ENCODE measurements at places on chromosomes 12 and 14.

DNA sequence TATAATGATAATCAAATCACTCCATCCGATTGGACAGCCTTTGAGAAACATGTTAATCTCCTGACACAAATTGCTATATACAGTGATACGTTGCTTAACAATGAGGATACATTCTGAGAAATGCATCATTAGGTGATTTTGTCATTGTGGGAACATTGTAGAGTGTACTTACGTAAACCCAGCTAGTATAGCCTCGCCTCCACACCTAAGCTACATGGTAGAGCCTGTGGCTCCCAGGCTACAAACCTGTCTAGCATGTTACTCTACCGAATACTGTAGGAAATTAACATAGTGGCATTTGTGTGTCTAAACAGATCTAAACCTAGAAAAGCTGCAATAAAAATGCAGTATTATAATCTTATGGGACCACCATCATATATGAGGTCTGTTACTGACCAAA lies 128.6 kb upstream of the PWP1 start:
- DNase-seq, result no peak

DNA sequence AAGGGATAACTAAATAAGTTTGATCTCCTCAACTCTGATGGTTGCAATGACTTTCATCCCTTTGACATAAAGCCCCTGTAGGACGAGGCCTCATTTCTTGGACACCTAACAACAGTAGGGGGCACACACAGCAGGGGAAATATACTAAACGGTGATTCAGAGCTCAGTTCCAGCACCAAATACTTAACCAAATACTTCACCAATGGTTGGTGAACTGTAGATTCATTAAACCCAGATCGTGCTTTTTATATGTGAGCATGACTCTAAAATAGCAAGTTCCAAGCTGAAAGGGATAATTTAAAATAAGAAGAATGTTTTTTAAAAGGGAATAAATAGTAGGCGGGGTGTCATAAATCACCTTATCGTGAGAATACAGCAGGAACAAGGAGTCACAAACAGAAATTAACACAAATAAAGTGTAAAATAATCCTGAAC lies 53.2 kb downstream of the ATG2B start:
- DNase-seq, result no peak

- DNase-seq, result no peak
Measured at GRCh38 chr14:77303417-77304156, 17.1 kb downstream of the POMT2 start.

- no peak for DNase-seq
Measured at GRCh38 chr12:5085896-5086295, 42.2 kb downstream of the KCNA5 start.

DNA sequence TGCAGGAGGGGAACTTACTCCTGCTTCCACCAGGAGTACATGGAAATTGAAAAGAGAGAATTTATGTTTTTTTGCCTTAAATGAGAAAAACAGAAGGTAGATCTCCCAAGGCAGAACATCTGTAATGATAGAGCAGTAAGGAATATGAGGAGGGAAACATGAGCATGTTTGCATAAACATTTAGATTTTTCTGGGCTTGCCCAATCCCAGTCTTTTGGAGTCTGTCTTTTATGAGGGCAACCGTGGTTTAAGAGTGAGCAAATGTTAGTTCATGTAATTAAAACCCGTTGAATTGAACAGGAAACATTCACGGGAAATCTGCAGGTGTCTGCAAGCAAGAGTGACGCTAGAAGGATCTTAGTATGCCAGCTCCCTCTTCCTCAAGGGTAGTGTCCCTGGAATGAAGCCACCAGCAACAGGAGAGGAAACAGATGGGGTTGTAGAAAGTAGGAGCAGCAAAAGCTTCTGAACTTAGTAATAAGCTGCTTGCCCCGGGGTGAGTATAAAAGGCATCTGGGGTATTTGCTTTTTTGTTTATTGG lies 79.3 kb downstream of the ARF6 start:
- no peak for DNase-seq

DNA sequence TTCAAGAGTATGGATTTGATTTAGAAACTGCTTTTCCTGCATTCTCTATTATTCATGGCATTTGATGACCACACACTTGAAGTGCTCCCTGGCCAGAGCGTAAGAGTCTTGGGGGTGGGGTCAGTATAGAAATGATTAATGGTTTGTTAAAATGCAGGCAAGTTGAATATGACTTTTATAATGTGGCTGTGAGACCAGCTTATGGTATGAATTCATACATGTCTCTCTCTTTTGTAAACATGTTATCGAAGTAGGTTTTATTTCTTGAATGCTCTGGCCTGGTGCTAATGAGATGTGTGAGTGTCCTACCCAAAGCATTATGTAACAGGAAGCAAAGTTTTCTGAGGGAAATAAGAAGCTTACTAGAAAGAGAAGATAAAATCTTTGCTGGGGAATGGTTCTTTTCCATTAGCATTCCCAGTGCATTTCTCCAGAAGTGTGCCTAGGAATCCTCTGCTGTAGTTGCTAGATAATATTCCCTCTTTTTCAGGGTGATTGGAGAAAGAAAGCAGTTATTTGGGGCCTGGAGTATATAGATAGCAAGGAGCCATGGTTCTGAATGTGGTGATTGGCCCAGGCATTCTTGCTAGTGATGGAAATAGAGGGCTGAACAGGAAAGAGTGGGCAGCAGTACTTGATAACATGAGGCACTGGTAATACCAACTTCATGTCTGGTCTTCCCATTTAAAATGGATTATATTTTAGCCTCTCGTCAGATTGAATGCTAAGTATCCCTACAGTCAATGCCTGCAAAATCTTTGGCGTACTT lies 289.7 kb downstream of the RAD51B start:
- no peak for DNase-seq
